ENCODE measurements at places on chromosomes 2 and 18. TPM values are rescaled to one million over a fixed set of nuclear protein-coding genes. Genes with fewer than 3 reads are reported as not detected.

Gene CFC1
- not detected for total RNA-seq

Gene HOXD11
- total RNA-seq: not detected

Gene RFTN2
- not detected for total RNA-seq

Gene COMMD1
- total RNA-seq: 32.7 TPM

Gene ALPP
- not detected for total RNA-seq

All from activated CD8-positive, alpha-beta memory T cell treated with anti-CD3 and anti-CD28 coated beads for 36 hours (primary cell).